Activated CD8-positive, alpha-beta memory T cell treated with anti-CD3 and anti-CD28 coated beads, Interleukin-2, amount 10 ng/mL, durations not matched to agents 7 days and 5 days (primary cell): ENCODE measurements at places on chromosomes 3 and 15.
A peak's percentile ranks its signal among the peaks of the same experiment; 100 is the strongest.

DNA sequence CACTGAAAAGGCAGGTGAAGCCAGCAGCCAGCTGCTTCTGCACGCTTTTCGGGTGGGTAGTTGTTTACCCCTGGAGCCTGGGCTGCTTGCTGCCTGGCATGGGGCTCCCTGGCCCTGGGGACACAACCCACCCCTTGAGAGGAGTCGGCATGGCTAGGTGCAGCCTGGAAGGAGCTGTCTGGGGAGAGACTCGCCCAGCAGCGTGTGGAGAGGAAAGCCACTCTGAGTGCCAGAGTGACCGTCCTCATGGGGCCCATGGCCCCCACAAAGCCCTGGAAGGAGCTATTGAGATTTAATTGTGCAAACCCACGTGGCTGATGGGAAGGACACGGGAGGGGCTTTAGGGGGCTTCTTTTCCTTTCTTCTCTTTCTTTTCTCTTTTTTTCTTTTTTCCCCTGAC lies 137.5 kb downstream of the OPA1 start:
- no peak for DNase-seq

DNA sequence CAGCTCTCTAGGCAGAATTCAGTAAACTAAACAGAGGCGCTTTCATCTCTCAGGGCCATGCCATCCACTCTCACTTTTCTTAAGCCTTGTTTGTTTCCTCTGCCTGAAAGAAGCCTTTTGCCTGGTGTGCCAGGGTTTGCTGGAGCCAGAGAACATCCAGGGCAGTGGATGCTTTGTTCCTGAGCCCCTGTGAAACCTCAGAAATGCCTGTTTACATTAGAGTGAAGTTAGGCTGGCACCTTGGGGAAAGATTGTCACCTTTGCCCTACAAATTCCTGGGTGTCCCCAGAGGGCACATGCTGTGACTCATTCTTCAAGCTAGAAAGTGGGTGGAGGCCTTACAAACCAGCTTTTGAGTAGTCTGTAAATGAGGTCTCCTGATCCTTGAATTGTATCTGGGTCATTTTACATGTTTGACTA lies 10.7 kb upstream of the TRAK1 start:
- no peak for DNase-seq

- DNase-seq = no peak
Measured at GRCh38 chr3:16807391-16807790, 77.4 kb upstream of the PLCL2 start.

DNA sequence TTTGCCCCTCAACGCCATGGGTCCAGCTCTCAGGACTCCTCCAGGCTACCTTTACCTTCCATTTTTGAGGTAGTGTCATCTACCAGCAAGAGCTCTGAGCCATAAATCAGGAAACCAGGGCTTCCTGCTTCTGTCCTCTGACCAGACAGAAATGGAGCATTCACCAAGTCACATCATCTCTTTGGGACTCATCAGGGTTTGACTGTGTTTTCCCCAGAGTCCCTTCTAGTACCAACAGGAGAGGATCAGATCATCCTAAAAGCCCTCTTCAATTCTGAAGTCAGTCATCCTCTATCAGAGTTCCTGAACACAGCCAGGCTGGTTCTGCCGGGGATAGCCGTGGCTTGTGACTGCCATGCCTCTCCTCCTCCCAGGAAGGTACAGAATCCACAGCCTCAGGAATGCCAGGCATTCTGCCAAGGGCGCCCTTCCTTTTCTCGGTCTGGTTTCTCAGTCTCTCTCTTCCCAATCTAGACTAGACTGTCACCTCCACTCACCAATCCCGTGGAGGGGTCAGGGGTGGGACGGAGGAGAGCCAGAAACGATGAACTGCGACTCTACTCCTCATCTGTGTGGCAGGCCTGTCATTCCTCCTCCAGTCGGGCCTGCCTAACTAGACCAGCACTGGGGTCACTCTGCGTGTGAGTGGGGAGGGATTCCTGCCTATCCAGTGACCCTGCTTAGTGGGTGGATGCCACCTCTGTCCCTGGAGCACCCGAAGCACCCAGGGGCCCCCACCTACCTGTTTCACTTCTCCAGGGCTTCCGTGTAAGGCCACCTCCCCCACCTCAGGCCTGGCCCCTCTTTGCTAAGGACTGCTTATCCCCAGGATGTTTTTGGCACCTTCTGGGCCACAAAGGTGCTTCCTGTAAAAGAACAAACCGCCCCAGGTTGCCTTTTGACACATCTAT lies 30.9 kb downstream of the CCNL1 start:
- peak; percentile 81 for DNase-seq

GRCh38 chr3:127655641-127656040 lies 17.1 kb upstream of the ABTB1 start:
- no peak for DNase-seq

- peak; percentile 92 for DNase-seq
Measured at GRCh38 chr15:91706322-91707032, 147.0 kb upstream of the SLCO3A1 start.

GRCh38 chr3:17945799-17946399 lies 203.5 kb upstream of the TBC1D5 start:
- DNase-seq = no peak

DNA sequence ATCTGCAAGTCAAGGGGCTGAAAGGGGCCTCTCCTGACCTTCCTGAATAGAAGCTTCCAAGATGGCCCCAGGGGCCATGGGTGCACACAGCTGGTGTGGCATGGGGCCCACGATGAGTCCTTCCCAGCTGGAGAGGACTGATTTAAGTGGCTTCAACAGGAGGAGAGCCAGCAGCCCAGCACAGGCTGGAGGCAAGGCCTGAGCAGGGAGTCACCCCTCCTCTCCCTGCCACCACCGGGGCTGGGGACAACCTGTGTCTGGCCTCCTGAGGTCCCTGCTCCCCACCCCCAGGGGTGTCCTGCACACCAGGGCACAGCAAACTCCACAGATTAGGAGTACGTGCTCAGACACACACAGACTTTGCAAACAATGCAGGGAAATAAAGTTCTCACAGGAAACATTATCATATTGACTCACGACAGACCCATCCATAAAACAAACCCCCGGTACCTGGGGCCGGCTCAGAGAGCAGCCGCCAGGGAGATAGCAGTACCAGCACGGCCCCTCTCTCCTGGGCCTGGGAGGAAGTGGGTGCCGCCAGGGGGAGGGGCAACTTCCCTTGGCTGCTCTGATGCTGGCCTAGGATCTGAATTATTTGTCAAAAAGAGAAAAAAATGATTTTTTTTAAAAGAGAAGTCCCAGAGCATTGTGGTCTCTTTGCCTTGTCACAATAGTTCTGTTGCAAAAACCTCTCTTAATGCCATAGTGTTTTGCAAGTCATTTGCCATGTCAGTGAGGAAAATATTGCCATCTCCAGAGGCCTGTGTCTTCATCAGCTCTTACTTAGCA lies 21.9 kb upstream of the TSEN2 start:
- no peak for DNase-seq

GRCh38 chr3:46193436-46193835 lies 14.7 kb downstream of the CCR1 start:
- DNase-seq = no peak

GRCh38 chr3:116394365-116394764 lies 50.9 kb downstream of the LSAMP start:
- DNase-seq = no peak

- DNase-seq = no peak
Measured at GRCh38 chr3:83074485-83074884, 1313.0 kb upstream of the GBE1 start.

- DNase-seq = no peak
Measured at GRCh38 chr15:69531665-69532027, 79.0 kb downstream of the RPLP1 start.

- no peak for DNase-seq
Measured at GRCh38 chr15:68868296-68868695, 47.6 kb upstream of the ANP32A start.

- peak; percentile 42 for DNase-seq
Measured at GRCh38 chr3:171704002-171704401, 106.3 kb downstream of the PLD1 start.
